Cerebellum (tissue), 4 donors: ENCODE measurements at places on chromosomes 4 and X.

DNA sequence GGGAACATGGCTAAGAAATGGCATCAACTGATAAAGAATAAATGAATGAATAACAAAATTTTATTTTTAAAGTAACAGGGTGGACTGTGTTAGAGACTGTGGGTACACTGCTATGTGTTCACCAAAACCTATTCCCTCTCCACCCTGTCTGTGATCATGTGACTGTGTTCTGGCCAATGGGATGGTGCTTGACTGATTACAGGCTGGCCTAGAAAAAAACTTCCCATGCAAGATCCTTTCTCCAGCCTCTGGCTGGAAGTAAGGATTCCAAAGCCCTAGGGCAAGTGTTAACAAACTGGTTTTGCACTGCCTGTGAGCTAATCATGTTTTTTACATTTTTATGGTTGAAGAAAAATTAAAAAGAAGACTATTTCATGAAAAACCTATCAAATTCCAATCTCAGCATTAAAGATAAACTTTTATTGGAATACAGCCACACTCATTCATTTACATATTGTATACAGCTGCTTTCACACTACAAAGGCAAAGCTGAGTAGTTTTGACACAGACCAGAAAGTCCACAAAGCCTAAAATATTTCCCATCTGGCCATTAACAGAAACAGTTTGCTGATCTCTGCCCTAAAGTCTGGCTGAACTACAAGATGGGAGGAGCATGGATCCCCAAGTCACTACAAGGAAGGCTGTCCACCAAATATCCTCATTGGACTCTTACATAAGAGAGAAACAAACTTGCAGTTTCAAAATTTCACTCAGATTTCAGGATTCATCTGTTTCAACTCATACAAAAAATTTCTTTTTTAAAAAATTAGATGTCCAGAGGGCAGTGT lies 133.2 kb downstream of the ARHGAP6 start:
- no peak for DNase-seq

DNA sequence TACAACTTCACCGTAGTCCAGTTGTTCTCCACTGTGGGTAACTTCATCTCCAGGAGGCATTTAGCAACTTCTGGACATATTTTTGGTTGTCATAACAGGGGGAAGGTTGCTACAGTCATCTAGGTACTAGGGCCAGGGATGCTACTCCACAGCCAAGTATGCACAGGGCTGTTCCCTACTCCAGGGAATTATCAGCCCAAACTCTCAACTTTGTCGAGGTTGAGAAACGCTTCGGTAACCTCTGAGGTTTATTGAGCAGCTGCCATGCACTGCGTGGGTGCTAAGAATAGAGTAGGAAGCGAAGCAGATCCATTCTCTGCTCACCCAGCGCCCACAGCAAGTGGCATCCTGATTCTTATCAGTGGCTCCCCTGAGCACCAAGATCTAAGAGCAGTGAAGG lies 8.2 kb downstream of the FGFBP1 start:
- DNase-seq, result no peak

DNA sequence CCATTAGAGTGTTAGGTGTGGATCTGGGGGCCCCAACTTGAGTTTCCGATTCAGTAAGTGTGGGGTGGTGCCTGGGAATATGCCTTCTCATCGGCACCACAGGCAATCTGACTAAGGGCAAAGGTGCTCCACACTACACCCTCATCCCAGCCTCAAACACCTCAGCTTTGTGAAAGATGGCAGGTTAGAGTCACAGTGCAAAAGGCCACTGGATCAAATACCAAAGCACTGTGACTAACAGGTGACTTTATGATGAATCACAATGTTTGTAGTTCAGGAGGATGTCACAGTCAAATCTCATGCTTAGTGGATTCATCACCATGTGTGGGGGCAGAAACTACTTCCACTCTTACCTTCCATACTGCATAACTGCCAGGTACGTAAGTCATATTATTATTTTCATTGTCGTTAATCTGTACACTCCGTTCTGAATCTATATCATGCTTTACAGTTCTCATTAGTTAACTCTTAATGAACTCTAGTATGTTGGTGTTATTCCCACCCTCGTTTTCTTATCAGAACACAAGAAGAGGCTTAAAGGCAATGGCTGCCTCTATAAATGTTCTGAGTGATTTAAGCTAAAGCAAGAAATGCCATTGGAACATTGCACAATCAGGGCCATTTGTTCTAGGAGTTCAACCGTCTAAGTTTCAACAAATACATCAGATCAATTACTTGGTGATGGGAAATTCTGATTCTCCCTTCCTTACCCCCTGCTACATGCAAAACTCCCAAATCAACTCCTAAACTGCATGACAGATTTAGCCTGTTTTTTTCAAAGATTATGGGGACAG lies 50.2 kb downstream of the PRKG2 start:
- DNase-seq, result no peak

- DNase-seq, result no peak
Measured at GRCh38 chr4:8372506-8372905, 68.0 kb downstream of the ACOX3 start.
